ENCODE measurements at places on chromosomes 12 and 14.

DNA sequence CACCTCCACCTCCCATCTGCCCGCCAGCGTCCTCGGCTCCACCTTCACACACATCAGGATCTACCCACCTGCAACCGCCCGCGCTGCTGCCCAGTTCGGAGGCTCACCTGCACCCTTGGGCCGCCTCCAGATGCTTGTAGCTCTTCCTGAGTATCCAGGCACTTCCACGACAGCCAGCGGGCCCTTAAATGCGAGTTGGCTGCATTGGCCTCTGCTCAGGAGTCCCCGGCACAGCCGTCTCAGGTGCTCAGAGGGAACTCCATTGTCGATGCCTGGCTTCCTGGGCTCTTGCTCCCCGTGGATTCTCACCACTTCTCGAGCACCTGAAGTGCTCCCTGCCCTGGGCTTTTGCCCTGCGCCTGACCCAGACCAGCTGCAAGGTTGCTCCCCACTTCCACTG lies 21.9 kb upstream of the CDCA4 start:
- DNase-seq: no peak

GRCh38 chr12:11839091-11839641 lies 189.7 kb downstream of the ETV6 start:
- no peak for DNase-seq

DNA sequence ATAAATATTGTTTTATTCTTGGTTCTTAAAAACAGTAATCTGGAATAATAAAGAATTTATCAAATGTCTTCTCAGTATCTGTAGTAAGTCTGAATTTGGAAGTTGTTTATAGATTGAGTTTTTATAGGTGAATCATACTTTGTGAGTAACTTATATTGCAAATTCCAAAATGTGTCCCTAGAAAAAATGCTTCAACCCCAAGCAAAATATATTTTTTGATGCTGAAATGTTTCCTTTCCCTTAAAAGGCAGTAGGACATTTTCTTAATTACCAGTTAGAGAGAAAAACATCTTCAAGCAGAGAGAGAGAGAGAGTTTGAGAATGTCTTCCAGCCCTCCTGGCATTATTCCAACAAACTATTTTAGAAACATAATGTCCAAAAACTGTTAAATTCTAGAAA lies 37.9 kb downstream of the PELI2 start:
- DNase-seq: no peak

GRCh38 chr12:126558219-126558618 lies 1493.0 kb downstream of the AACS start:
- DNase-seq: no peak

DNA sequence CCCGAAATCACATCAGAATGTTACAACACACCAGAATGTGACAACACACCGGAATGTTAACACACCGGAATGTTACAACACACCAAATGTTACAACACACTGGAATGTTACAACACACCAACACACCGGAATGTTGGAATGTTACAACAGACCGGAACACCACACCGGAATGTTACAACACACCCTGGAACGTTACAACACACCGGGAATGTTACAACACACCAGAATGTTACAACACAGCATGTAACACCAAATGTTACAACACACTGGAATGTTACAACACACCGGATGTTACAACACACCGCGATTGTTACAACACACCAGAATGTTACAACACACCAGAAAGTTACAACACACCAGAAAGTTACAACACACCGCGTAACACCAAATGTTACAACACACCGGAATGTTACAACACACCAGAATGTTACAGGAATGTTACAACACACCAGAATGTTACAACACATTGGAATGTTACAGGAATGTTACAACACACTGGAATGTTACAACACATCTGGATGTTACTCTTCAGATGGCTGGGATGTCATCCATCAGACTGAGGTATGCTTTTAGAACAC lies 21.1 kb downstream of the CHFR start:
- DNase-seq: no peak

DNA sequence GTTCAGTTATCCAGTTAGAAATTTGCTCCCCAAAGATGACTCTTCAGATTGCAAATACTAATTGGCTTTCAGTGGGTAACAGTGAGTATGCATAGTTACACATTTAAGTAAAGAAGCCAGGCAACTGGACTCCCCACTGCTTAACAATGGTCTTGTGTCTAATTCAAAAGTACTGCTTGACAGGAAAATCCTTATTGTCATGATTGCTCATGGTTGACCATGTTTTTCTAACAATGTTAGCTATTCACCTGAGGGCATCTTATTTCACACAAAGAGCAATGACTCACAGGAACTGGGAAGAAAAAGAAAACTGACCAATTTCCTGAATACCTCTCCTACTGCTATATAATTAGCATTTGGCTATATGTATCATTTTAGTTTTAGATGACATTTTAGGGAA lies 33.7 kb upstream of the ALG10B start:
- DNase-seq: no peak

- DNase-seq: no peak
These were observed 563.9 kb upstream of the LMO3 start for GRCh38 chr12:17169726-17170471.

DNA sequence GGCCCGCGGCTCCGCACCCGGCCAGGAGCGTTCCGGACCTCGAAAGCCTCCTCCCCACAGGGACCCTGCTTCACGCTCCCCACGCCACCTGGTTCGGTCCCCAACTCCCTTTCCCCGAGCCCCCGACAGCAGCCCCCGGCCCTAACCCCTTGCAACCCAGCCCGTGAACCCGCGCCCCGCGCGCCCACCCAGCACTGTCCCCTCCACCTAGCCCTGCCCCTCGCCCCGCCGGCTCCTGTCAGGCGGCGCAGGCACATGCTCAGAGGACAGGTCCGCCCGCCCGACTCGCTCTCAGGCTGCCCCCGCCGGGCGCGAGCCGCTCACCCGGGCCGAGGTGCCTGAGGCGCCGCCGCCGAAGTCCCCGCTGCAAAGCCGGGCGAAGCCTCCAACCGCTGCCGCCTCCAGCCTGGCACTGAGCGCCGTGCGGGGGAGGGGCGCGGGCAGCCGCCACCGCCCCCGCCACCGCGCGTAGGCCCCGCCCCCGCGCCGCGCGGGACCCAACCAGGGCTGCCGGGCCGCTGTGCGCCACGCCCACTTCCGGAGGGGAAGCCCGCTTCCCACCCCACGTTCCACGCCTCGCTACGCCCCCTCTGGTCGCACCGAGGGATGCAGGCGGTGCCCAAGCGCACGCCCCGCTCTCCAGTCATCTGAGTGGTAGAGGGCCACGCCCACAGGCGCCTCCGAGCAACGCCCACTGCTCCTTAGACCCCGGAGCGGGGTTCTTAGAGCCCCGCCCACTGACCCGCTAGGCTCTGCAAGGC lies at the start of gene CORO1C:
TSS of gene CORO1C (minus strand) at position 414 of the 761 bp plus-strand sequence. CDS start 30,200 bp downstream, outside the sequence.
- DNase-seq: peak; percentile 96

DNA sequence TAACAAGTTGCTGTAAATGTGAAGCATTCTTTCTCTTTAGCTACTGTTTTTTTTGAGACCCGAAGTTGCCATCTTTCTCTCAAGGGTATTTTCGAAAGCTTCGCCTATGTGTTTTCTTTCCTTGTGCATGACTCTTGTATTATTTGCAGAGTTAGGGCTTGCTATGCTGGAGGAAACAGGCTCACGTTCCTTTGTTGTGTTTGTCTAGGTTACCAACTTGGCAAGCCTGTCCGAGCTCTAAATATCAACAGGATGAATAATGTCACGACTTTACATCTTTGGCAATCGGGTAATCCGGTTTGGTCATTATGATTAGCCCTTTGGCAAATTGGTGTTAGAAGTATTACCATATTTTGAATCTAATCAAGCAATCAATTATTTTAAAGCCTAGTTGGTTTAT lies 15.9 kb upstream of the ATP6V0A2 start:
- no peak for DNase-seq

GRCh38 chr12:102602521-102602920 lies 122.2 kb upstream of the IGF1 start:
- DNase-seq: no peak

DNA sequence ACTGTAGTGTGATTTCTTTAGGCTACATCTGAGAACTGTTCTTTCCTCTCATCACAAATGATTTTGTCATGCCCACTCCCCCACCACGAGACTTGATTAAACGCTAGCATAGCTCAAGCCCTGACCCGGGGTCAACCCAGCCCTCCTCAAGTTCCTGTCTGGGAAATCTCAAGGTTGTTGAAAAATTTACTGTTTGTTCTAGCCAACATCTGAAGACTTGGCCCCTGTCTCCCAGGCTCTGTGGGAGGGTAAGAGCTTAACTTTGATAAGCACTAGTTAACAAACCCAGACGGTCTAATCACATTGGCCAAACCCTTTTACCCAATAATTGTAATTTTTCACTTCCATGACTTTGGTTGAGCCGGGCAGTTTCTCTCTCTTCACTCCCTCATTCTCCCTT lies 86.2 kb upstream of the AMIGO2 start:
- DNase-seq: peak; percentile 45

DNA sequence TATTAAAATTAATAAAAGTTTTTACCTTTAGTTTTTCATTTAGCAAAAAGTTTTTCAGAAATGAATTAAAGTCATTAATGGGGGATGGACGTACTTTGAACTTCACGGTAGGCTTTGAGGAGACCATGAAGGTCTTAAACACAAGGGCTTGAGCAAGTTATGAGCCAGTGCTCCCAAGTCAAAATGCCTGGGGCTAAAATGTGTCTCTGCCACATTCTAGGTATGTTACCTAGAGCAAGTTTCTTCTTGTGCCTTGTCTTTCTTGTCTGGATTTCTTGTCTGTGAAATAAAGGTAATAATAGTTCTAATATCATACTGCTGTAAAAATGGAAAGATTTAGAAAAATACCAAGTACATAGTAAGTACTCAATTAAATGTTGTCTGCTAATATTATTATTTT lies 132.7 kb upstream of the USP15 start:
- no peak for DNase-seq

DNA sequence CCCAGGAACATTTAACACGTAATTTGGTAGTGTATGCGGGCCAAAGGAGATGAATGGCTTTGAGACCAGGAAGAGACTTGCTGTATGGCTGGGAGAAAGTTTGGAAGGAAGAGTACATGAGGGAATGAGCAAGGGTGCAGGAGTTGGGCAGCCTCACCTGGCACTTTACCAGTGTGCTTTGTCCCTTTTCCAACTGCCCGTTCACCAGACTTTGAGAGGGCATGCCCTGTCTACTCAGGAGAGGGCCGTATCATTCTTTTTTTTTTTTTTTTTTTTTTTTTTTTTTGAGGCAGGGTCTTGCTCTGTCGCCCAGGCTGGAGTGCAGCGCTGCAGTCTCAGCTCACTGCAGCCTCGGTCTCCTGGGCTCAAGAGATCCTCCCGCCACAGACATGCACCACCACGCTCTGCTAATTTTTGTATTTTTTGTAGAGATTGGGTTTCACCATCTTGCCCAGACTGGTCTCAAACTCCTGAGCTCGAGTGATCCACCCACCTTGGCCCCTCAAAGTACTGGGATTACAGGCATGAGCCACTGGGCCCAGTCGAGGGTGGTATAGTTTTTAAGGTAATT lies 6.5 kb downstream of the DYNC1H1 start:
- DNase-seq: no peak
